T-helper 2 cell (primary cell): ENCODE measurements at places on chromosomes 5 and 9.

DNA sequence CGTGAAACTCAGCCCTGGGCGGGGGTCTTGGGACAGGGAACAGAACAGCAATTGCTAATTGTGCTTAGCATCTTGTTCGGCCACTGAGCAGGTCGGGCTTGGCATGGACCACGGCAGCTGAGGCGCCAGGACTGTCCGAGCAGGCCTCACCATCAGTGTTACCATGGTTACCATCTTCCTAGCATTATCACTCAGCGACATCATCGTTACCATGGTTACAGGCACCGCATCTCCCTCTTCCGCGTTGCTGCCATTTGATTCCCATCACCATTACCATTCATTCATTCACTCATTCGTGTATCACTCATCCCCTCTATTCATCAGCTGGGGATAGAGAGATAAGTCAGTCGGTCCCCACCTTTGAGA is 81.0 kb upstream of the ZBTB43 start:
- DNase-seq = no peak

- DNase-seq = no peak
These were observed 29.3 kb upstream of the GNA14 start for GRCh38 chr9:77677397-77677796.

DNA sequence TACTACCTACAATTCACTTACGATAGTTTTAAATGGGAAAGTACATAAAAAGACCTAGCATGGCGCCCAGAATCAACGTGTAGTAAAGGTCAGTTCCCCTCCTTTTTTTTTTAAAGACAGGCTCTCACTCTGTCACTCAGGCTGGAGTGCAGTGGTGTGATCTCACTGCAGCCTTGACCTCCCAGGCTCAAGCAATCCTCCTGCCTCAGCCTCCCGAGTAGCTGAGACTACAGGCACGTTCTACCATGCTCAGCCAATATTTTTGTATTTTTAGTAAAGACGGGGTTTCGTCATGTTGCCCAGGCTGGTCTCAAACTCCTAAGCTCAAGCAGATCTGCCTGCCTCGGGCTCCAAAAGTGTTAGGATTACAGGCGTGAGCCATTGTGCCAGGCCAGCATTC is 40.7 kb upstream of the MTMR12 start:
- DNase-seq = no peak

- no peak for DNase-seq
These were observed 115.5 kb upstream of the ACTBL2 start for GRCh38 chr5:57598097-57598496.

DNA sequence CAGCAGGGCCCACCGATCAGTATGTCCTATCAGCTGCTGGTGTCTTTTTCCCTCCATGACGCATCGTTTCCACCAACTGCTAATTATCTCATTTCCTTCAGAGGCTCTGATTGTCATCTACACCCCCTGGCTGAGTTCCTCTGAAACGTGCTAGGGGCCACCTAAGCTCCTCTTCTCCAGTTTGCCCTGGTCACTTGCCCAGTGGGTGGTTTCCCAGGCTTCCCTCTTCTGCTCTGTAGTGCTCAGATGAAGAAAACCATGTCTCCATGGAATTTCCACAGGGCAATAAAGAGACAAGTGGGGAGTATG is 65.3 kb downstream of the TSTD2 start:
- no peak for DNase-seq

GRCh38 chr5:52878656-52879055 is 90.9 kb downstream of the ITGA1 start:
- no peak for DNase-seq

- DNase-seq = no peak
These were observed 71.6 kb downstream of the LRRC70 start for GRCh38 chr5:62650197-62650596.
